CD4-positive, alpha-beta T cell (primary cell): ENCODE measurements at places on chromosomes 3 and 15.

DNA sequence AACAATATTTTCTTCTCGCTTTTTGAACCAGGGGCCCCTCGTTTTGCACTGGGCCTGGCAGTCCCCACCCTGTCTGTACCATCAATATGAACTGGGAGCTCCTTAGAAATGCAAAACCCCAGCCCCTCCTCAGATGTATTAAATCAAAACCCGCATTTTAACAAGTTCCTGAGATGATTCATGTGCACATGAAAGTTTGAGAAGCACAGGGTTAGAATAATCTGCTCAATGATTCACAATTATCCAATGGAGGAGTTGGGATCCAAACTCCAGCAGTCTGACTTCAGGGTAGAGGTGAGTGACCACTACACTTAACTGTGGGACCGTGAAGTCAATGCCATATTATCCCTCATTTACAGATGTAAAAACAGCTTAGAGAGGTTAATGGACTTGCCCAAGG, 256.4 kb downstream of the IGSF11 start:
- no peak for DNase-seq

- DNase-seq, result no peak
These were observed 247.6 kb downstream of the CHST2 start for GRCh38 chr3:143367171-143367570.

DNA sequence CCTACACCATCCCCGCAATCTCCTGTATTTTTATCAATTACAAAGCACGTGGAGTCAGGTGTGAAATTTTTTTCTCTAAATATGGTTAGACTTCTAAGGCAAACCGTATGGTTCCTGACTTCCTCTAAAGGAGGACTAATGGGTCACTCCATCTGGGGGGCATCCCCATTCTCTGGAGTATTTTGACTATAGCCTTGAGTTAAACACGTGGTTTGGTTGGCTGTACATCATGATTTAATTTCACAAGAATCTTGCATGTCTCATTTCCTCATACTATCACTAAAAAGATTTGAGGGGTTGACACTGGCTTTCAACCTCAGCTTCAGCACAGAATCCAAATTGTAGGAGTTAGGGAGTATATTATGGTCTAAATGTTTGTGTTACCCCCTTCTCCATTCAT, 25.3 kb upstream of the ZNF770 start:
- no peak for DNase-seq

DNA sequence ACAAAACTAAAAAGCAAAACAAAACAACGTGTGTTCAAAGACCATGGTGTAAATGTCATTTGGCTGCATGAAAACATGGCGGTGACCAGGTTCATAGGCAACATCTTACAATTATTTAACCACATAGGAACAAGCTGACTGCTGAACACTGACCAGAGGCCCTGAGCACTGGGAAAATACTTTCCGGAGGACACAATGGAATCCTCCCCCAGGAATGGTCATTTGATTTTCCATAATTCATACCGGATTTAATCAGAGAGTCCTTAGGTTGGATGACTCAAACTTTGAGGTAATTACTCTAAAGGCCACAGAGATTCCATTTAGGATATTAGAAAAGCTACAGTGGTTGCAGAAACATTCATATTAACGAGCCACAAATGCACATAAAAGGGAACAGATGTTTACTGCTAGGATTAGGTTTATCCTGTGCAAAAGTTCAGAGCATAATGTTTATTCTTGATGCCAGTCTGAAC, 254.7 kb downstream of the NR1D2 start:
- DNase-seq, result no peak

DNA sequence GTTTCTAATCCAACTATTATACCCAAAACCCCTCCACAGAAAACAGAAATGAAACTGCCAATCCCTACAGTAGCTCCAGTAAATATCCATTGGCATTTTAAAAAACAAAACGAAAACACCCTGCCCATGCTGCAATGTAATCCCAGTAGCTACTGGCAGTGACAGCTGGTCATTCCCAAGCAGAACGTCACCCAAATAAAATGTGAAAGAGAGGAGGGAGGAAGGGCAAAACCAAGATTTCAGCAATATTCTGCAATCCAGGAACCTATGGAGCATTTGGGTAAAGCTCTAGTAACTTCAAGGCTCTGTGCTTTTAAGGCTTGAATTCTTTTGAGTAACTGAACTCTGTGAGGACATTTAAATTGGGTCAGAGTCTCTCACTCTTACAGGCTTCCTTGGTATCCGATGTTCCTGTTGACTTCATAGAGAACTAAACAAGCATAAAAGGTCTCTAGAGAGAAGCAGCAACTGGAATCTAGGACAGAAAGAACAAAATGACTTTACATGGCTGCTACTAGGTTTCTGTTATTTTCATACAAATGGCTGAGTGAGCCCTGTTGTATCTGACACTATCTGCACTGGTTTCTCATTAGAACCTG, 136.2 kb downstream of the TNIK start:
- DNase-seq, result no peak

DNA sequence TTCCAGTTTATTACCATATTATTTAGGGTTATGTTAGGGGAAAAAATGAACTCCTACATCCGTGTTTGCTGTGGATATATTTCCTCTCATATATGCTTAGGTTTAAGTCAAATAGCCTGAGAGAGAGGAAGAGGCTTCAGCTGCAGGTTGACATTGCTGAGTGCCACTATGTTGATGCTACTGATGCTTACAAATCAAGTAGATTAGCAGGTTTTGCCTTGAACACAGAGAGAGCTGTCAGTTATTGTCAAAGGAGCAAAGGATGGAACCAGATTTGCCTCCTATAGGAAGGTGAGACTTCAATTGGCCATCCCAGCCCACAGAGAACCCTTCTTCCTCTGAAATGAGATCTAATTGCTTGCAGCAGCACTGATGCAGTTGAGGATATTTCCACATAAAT, 339.2 kb downstream of the CADM2 start:
- no peak for DNase-seq
